ENCODE measurements at places on chromosomes 2 and 18.

DNA sequence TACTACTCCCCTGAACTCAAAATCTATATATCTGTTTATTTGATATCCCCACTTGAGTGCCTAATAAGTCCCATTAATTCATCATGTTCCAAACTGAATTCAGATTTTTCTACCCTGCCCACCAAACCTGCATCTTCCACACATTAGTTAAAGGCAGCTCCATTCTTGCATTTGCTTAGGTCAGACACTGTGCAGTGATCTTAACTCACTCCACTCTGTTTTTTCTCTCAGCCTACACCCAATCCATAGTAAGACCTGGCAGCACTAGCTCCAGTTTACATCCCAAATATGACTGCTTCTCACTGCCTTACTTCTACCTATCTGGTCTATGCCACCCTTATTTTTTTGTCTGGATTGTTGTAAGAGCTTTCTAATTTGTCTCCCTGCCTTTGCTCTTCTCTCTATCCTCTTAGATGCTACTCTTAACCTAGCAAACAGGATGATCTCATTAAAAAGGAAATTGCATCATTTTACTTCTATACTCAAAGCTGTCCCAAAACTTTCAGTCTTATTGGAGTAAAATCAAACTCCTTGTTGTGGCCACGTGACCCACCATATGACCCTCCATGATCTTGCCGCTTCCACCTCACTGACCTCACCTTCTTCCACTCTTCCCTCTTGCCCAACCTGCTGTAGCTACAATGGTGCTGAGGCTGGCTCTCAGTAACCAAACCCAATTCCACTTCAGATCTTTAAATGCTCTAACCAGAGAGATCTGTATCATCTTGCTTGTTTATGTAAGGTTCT, 274.9 kb upstream of the FANCL start:
- DNase-seq: no peak

- no peak for DNase-seq
Observed at GRCh38 chr2:236901956-236902355, 183.7 kb upstream of the COPS8 start.

DNA sequence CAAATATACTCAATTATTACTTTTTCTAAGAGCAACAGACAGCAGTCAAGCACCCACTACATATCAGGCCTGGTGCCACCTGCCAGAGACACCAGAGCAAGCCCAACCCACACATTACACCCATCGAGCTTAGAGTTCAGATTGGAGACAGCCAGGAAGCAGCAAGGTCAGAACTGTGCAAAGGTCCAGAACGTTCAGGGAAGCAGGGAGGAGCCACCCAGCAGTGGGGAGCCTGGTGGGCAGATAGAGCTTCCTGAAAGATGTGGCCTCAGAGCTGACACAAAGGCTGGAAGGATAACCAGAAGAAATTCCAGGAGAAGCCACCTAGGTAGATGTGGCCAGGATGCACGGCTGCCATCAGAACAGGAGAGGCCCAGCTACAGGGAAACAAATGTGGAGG, 440.5 kb upstream of the ID2 start:
- no peak for DNase-seq

GRCh38 chr2:224723586-224724217, 7.5 kb upstream of the CCDC195 start:
- no peak for DNase-seq

GRCh38 chr2:204538182-204539018, 6.9 kb upstream of the PARD3B start:
- DNase-seq: no peak

GRCh38 chr2:140063356-140063755, 1283.2 kb upstream of the NXPH2 start:
- DNase-seq: no peak

DNA sequence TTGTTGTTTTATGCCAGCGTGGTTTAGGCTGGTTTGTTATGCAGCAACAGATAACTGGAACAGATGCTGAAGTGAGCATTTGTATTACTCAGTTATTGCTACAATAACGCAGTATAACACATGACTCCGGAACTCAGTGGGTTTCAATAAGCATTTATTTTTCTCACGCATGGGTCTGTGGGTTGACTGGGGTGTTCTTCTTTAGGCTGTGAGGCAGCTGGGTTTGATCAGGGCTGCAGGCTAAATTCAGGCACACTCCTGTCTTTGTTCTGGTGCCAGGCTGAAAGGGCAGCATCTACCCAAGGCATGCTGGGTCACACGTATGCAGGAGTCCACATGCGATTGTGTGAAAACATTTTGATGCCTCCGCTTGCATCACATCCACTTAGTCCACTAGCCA, 3.8 kb upstream of the SLC1A4 start:
- no peak for DNase-seq
